ENCODE measurements at places on chromosomes 6 and 20.

DNA sequence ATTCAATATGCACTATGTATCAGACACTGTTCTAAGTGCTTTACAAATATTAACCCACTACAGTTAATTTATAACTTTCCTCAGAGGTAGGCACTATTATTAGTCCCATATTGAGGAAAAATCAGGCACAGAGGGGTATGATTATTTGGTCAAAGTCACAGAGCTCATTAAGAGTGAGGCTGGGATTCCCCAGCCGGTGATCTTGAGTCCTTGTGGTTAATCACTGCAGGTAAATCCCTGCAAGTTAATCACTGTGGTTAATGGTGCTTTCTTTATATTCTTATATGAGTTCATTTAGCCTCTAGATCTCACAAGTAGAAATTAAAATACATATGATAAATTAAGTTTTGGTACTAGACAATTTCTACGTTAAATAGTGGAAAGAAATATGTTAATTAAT, 9.2 kb downstream of the CRYBG1 start:
- no peak for DNase-seq

GRCh38 chr6:17013701-17014100, 88.1 kb upstream of the STMND1 start:
- DNase-seq = no peak

- no peak for DNase-seq
Measured at GRCh38 chr6:3259491-3259958, 778 bp downstream of the PSMG4 start.

DNA sequence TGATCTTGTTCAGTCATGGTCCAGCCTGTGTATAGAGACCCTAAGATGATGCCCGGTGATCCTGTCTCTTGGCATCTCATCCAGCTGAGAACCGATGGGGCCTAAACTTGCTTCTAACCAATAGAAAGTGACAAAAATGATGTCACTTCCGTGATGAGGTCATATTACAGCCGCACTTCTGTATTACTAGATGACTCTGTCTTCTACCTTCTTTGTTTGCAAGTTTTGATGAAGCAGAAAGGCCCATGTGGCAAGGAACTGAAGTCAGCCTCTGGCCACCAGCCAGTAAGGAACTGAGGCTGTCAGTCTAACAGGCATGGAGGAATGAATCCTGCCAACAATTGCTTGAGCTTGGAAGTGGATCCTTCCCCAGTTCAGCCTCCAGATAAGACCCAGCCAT, 32.8 kb upstream of the HLA-C start:
- no peak for DNase-seq
